ENCODE measurements at places on chromosomes 6 and 20.

- no peak for DNase-seq
Observed at GRCh38 chr6:111600588-111601445, 4.9 kb downstream of the TRAF3IP2 start.

- no peak for DNase-seq
Observed at GRCh38 chr6:41515995-41516394, 30.2 kb upstream of the FOXP4 start.

GRCh38 chr6:27145731-27146455, 101.6 kb upstream of the PRSS16 start:
- peak; percentile 75 for DNase-seq

GRCh38 chr6:162459985-162460384, 267.6 kb downstream of the PRKN start:
- DNase-seq, result no peak

GRCh38 chr20:49471397-49471796, 11.1 kb downstream of the KCNB1 start:
- DNase-seq, result no peak

DNA sequence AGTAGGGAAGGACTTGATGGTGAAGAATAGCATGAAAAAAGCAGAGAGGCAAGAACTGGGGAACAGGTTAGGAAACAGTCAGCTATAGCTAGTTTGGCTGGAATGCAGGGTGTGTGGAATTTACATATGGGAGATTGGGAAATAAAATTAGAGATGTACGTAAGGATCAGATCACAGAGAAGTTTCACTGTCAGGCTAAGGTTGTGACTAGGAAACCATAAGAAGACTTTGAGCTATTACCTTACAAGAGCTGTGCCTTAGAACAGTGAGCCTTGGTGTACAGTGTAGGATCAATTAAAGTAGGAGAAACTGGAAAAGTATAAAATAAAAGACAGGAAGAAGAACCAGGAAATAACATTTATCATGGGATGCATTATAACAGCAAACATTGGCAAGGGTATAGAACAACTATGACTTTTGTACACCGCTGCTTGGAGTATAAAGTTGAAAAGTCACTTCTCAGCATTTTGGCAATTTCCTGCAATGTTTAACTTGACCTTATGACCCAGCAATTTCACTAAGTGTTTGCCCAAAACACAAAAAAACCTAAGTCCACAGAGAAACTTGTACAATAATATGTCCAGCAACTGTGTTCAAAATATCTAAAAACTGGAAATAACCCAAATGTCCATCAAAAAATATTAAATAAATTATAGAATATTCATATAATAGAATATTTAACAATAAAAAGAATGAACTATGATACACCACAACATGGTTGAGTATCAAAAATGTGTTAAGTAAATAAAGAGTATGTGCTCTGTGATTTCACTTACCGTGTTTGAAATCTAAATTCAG, 31.2 kb upstream of the SPTLC3 start:
- DNase-seq, result no peak

DNA sequence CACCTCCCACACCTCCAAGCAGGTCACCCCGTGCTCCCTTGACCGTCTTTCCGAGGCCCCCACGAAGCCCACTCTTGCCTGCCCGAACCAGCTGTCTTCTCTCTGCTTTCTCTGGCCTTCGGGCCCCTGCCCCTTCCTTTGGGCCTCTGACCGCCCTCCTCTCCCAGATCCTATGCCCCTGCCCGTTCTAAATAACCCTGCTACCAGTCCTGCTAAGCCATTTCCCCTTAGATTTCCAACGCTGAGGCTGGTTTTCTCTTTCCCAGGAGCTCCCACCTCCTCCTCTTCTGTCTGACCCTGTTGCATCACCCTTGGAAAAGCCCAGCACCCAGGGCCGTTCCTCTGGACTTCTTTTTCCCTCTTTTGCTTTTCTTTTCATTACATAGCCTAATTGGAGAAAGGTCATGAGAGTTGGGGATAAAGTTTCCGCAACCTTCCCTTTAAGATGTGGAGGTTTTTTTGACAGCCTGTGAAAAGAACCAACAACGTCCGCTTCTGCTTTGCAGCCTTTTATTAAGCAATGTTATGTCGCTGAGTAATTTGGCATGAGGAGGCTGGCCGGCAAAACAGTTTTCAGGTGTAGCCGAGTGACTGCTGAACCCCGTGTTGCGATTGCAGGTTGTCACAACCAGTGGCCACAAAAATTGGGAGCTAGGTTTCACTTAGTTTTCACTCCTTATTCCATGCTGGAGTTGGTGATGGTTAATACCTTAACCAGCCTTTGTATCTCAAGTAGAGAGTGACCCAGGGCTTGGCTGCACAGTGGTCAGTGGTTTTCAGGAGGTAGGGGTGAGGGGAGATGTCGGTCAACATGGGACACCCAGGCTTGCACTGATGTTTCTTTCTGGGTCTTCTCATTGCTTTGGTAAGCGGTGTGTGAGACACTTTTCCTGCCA, 970 bp downstream of the BLTP3A start:
- peak; percentile 31 for DNase-seq

DNA sequence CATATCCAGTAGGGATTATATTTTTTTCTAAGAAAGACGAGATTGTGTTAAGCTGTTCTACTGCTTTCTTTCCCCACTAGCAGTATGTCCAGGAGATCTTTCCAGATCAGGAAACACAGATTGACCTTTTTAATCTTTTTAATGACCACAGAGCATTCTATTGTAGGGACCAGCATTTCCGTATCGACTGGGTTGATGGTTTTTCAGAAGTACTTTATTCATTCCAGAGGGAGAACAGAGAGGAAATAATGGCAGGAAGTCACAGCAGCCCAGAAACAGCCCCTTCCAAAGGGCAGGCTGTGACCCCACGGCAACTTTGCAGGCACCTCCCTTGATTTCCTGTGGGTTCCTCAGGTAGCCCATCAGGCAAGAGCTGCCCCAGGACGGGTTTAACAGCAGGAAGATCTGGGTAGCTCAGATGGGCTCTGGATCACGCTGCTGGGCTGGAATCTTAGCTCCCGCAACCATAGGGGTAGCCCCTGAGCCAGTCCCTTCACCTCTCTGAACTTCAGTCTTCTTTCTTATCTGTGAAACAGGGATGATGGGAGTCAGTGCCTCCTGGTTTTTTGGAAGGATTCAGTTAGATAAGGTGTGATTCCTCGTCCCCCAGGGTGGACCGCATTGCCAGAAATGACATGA, 23.8 kb upstream of the CHMP4B start:
- DNase-seq, result no peak

DNA sequence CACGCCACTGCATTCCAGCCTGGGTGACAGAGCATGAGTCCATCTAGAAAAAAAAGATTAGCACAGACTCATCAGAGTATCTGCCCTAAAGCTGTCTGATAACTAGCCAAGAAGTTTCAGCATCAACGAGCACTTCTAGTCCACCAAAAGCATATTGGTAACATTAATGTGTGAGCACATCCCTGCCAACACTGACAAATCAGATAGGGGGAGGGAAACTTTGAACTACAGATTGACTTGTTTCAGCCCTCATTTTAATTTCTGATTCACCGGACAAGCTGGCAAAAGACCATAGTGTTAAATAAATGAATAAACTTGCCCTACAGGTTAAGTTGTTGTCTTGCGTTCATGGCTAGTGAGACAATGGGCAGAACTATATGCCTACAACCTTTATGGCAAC, 7.7 kb upstream of the SEC63 start:
- DNase-seq, result no peak

- DNase-seq, result no peak
Observed at GRCh38 chr6:157280157-157280556, 43.2 kb downstream of the TMEM242 start.

- no peak for DNase-seq
Observed at GRCh38 chr20:60214901-60215815, 256.9 kb downstream of the CDH26 start.

DNA sequence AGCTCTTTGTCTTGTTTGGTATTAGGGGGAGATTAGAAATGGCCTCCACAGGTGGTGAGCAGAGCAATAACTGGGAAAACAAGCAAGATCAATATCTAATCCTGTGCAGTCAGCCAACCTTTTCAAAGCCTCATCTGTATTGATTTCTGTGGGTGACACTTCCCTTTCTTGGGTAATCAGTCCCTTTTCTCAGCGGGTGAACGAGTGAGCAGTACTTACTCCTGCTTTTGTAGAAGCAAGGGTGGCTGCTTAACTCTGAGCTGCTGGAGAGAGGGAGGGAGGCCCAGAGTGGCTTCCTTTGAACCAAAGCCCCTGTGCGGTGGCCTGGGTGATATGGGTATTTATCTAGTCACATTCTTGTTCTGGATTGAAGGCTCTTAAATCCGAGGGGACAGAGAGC, 254.8 kb upstream of the CHD6 start:
- no peak for DNase-seq

- DNase-seq, result no peak
Observed at GRCh38 chr20:49906101-49906604, 9.2 kb downstream of the SPATA2 start.

DNA sequence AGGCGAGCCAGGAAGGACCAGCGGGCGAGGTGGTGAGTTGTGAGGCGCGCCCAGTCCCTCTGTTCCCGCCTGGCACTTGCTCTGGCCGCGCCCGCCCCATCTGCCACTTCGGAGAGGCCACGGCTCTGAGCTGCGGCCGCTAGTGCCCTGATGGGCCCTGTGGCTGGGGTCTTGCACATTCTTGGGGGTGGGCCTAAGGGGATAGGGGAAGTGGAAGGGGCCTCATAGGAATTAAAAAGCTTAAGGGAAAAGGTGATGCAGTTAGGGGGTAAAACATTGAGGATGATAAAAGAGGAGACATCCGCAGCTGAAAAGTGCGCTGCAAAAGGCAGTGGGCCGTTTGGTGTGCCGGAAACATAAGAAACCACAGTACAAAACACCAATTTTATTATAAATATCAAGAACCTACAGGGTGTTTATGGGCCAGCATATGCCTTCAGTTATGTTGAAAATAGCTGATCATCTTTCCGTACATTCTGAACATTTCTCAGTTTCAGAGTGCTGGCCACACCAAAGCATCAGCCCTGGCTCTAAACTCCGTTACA, 1.1 kb upstream of the PSMB8 start:
- DNase-seq, result no peak

- DNase-seq, result no peak
Observed at GRCh38 chr20:60054716-60055634, 96.8 kb downstream of the CDH26 start.

DNA sequence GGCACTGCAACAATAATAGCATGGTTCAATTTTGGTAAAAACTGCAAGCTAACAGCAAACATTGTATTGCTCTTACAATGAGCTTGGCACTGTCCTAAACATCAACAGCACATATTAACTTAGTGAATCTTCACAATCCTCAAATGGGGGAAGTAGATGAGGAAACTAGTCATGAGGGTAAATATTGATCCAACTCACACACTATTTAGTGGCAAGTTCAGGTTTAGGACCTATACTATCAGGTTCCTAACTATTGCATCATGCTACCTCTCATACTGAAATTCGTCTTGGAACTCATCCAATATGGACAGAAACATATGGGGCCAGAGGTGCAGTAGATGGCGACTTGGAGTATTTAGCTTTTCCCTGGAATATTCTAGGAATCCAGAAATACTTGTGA, 34.2 kb downstream of the FKBP1C start:
- no peak for DNase-seq

- DNase-seq, result no peak
Observed at GRCh38 chr6:170402318-170403040, 95.9 kb downstream of the FAM120B start.

- no peak for DNase-seq
Observed at GRCh38 chr20:50341880-50342637, 151.4 kb downstream of the CEBPB start.

DNA sequence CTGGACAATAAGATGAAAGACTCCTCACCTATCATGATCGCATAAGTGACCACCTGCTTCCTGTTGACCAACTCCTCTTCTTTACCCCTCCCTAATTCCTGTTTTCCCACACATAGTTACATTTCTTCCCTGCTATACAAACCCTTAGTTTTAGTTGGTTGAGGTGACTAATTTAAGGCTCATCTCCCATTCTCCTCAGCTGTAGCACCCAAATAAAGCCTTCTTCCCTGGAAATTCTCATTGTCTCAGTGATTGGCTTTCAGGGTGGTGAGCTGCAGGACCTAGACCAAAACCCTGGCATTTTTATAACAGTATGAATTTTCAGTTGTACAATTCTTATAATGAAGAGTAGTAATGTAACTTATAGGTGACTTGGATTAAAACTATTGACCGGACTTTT, 2.1 kb downstream of the FKBP1C start:
- DNase-seq, result no peak

DNA sequence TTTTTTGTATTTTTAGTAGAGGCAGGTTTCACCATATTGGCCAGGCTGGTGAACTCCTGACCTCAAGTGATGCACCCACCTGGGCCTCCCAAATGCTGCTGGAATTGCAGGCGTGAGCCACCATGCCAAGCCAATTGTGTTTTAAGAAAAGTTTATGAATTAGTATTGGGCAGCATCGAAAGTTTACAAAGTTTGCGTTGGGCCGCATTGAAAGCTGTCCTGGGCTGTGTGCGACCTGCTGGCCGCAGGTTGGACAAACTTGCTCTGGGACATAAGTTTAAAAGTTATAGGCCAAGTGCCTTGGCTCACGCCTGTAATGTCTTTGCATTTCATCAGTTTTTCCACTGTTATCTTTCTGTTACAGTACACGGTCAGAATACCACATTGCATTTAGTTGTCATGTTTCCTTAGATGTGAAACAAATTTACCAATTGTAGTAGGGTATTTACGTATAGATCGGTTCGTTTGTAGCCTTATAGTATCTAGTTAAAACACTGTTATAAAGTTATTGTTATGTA, 39.5 kb downstream of the ASXL1 start:
- DNase-seq, result no peak

DNA sequence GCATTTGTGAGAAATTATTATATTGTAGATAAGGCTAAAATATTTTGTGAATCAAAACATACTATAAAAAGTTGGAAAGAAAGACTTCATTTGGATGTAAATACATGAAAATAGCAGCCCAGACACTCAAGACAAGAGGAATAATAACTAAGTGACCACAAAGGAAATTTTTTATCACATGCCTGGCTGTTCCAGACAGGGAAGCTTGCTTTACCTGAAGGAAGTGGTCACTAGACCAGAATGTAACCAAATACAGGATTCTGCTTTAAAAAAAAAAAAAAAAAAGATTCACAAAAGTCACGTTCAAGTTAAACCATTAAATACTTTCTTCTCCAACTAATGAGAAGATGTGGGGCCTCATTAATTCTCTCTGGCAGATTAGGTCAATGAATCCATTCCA, 9.3 kb upstream of the HLA-DQB2 start:
- DNase-seq, result no peak

DNA sequence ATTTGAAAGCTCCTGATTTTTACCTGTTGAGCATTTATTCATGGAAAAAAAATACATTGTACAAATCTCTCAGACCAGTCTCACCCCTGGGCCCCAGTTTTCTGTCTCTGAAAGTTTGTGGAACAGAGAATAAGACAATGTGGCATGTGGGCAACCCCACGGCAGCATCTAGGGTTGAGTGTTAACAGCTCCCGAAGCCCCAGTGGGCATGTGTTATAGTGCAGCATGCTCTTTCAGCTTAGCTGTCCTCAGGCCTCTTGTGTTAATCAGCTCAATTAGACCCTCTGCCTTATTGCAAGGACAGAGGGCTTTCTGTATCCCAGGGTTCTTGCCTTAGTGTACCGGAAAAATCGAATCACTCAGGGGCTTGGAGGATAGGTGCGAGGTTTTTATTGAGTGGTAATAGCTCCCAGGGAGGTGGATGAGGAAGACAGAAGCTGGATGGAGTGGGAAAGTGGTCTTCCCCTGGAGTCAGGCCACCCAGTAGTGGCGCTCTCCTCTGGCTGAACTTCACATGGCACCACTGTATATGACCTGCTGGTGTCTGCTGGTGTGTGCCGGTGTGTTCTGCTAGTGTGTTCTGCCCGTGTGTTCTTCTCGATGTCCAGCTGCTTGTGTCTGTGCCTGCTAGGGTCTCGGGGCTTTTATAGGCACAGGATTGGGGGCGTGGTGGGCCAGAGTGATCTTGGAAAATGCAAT, 382.8 kb downstream of the EPM2A start:
- DNase-seq, result no peak

GRCh38 chr20:38985603-38986170, 23.5 kb downstream of the DHX35 start:
- DNase-seq, result no peak
